ENCODE measurements at places on chromosomes 5 and 9.

DNA sequence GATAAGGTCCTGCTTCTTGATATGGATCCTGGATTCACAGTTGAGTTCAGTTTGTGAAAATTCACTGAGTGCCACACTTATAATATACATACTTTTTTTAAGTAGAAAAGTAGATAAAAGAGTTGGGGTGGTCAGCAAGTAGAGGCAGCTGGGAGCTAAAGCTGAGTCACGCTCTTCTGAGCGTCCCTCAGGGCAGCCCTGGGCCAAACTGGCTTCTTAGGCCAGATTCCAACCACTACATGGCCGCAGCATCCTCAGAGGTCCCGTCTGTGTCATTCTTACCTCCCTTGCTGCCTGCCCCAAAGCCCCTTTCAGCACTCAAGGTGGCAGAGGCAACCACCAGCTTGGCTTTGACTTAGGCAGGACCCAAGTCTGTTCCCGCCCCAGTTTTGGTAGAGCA, 123.3 kb upstream of the TBC1D2 start:
- DNase-seq, result no peak

- no peak for DNase-seq
These were observed 32.5 kb downstream of the SGCD start for GRCh38 chr5:156359476-156359875.

GRCh38 chr5:132176987-132177386, 50.7 kb downstream of the P4HA2 start:
- DNase-seq, result no peak

DNA sequence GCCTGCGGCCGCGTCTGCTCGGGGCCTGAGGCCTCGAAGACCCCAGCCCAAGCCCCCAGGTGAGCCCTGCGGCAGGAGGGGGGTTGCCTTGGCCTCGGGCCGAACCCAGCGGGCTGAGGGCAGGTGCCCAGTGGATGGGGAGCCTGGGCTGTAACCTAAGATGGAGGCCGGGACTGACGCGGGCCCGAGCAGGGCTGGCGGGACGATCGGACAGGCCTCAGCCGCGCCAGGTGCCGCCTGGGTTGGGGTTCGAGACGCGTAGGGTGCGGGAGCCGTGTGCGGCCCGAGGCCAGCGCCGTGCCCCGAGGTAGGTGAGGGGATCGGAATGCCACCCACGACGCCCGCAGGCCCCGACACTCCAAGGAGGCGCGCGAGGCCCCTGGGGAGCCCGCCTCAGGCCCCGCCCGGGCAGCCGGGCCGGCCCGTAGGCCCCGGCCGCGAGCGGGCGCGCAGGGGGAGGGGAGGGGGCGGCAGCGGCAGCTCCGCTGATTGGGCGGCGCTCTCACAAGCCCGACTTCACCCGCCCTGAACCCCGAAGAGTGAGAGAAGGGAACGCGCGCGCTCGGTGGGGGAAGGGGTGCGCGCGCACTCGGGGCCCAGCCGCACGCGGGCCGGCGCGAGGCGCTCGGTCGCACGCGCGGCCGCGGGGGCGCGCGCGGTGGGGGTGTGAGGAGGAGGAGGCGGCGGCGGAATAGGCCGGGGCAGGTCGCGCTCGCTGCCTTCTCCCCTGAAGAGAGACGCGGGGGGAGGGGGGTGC, at the start of gene NSD1:
Gene NSD1 (plus strand): TSS at position 678 of the 757 bp plus-strand sequence. CDS start 1,331 bp downstream, outside the sequence.
- peak; percentile 87 for DNase-seq

GRCh38 chr9:133805876-133806622, 67.9 kb upstream of the SARDH start:
- DNase-seq, result no peak

GRCh38 chr5:111223101-111223786, 940 bp upstream of the CAMK4 start:
- DNase-seq, result no peak

DNA sequence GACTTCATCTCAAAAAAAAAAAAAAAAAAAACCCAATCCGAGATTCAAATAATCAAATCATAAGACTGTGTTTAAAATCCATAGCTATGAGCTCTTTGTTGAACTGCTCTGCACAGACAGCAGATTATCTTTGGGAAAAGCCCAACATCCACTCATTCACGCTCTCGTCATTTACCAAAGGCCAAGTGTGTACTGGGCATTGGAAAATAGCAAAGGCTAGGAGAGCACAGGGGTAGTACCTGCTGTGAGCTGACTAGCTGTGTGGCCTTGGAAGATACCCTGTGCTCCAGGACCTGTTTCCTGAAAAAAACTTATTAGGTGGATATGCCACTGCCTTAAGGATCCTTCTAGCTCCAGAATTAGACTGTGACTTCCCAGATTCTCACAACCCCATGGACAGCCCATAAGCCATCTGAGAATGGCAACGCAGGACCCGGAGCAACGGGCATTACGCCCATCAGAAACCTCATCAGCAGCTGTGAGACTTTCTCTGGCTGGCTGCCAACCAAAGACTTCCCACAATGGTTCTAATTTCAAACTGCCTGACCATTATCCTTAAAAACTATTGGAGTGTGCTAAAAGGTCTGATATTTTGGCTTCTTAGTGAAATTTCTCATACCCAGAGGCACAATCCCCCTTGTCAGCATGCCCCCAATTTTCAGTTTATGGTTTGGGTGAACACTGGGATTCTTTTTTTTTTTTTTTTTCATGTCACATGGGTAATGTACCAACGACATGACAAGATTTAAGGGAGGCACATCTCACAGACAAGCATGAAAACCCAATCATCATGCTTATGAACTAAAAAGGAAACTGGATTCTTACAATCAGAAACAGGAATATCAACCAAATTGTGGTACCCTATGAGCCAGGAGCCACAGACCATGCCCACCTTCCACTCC, 16.8 kb downstream of the SERINC5 start:
- peak; percentile 91 for DNase-seq

GRCh38 chr5:120153551-120153950, 310.5 kb upstream of the PRR16 start:
- DNase-seq, result no peak

- peak; percentile 29 for DNase-seq
These were observed 12.0 kb upstream of the PSMB7 start for GRCh38 chr9:124427281-124427680.

DNA sequence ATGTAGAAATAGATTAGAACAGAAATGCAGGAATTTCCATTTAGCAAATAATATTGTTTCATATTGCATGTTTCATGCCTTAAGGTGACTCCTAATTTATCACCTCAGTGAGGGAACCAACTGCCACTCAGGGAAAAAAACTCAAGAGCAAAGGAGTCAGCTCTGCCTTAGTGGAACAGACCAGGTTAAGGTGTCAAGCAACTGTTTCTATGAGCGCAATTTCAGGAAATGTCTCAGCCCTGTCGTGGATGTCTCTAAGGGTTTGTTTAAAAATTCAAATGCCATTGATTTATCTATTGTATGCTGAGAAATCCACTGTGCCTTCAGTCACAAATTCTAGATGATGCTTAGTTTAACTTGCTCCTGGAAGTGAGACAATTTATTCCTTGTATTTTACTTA, 34.7 kb upstream of the PDZD2 start:
- no peak for DNase-seq

DNA sequence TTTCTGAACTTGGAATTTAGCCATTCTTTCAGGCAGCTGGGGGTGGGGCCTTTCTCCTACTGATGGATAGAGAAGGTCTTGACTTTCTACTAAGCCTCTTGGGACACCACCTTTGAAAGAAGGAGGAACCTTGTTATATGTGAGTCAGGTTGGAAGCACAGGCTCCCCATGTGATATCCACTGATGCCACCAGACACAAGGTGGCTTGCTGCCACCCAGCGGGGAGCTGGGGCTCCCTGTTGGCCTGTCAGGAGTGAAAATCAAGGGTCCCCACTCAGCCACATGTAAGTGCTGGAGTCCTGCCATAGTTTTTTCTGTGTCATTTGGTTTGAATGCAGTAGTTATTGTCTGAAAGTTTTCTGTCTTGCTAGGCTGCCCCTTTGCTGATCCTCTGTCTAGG, 252.4 kb upstream of the NFIL3 start:
- no peak for DNase-seq

DNA sequence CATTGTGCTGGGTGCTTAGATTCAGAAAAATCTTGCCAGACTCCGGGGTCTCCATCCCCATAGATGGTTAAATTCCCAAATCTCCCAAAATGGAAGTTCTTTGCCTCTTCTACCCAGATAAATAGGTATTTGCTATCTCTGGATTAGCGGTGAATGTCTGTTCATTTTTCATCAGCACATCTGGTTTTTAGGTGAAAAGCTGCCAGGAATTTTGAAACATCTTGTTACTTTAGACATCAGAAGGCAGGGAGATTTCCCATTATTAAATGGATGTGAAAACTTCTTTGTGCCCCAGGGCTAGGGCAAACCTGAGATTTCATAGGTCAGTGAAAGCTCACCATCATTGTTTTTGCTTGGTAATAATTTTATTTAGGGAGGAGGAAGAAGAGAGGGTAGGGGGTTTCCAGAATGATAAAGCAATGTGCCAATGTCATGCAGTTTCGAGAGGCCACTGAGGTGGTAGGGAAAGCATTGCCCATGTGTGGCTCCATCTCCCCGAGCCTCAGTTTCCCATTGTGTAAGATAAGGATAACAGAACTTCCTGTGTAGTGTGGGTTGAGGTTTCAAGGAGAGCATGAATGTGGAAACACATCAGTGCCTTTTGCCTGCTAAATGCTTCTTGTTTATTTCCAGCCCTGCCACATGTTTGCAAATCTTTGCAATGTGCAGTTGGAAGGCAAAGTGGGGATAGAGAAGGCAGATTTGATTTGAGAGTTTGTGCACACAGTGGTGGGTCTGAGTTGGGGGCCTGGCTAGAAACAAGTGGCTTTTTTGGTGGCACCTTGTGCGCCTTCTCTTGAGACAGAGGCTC, 147.2 kb upstream of the KLF4 start:
- DNase-seq, result no peak

DNA sequence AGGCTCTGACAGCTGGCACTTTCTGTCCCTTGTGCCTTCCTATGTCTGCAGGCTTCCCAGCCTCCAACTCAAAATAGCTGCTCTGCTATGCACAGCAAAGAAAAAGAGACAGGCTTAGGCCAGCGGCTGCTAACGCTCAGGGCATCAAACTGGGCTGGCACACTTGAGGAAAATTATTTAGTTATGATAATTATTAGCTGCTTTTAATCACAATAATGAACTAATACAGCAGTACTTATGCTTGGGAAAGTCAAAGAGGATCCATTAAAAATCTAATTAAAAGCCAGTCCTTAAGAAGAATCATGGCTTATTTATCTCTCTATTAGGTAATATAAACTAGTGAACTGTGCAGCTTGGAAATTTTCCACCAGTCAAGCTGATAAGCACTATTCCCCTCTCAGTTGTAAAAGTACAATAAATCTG, 233.2 kb downstream of the SLIT3 start:
- no peak for DNase-seq

GRCh38 chr5:173329491-173330337, 1.5 kb upstream of the STC2 start:
- DNase-seq, result peak; percentile 80

DNA sequence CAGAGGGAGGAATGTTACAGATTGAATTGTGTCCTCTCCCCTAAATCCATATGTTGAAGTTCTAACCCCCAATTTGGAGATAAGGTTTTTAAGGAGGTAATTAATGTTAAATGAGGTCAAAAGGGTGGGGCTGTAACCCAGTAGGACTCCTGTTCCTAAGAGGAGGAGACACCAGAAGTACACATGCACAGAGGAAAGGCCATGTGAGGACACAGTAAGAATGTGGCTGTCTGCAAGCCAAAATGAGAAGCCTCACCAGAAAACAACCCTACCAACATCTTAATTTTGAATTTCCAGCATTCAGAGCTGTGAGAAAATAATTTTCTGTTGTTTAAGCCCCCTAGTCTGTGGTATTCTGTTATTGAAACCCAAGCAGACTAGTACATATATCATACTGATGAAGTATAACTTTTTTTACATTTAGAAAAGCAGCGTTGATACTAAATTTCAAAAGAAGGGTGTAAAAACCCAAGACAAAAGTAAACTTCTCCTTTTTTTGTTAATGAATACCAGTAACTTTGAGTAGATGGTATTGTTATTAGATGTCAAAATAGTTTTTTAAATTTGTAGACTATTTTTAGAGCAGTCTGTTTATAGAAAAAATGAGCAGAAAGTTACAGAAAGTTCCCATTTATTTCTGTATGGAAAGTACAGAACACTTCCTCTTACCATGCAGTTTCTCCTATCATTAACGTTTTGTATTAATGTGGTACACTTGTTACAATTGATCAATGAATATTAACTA, 25.1 kb downstream of the RNF180 start:
- no peak for DNase-seq

GRCh38 chr5:107257885-107258520, 412.7 kb downstream of the EFNA5 start:
- no peak for DNase-seq

Data from lower leg skin (tissue), 4 donors.